DMS53 (cell line): ENCODE measurements at places on chromosomes 13 and 19.

DNA sequence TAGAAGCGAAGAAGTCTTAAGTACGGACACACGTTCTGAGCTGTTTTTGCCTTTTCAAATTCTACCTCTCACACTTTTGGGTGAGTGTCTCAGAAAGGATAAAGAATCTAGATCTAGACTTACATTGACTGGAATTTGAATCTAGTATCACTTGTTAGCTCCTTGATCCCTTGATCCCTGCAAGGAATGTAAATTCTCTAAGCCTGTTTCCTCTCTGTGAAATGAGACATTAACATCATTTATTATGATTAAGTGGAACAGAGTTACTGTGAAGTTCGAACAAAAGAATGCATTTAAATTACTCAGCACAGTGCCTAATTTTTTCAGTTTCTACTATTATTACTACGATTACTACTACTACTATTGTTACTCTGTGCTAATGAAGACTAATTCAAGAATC lies 86.6 kb upstream of the POSTN start:
- no peak for DNase-seq

- DNase-seq: peak; percentile 73
Measured at GRCh38 chr19:39474139-39474620, 6.5 kb upstream of the TIMM50 start.

- DNase-seq: no peak
Measured at GRCh38 chr13:101149735-101150384, 266.4 kb downstream of the NALCN start.

GRCh38 chr19:7391218-7391670 lies 42.5 kb downstream of the ARHGEF18 start:
- DNase-seq: peak; percentile 93

DNA sequence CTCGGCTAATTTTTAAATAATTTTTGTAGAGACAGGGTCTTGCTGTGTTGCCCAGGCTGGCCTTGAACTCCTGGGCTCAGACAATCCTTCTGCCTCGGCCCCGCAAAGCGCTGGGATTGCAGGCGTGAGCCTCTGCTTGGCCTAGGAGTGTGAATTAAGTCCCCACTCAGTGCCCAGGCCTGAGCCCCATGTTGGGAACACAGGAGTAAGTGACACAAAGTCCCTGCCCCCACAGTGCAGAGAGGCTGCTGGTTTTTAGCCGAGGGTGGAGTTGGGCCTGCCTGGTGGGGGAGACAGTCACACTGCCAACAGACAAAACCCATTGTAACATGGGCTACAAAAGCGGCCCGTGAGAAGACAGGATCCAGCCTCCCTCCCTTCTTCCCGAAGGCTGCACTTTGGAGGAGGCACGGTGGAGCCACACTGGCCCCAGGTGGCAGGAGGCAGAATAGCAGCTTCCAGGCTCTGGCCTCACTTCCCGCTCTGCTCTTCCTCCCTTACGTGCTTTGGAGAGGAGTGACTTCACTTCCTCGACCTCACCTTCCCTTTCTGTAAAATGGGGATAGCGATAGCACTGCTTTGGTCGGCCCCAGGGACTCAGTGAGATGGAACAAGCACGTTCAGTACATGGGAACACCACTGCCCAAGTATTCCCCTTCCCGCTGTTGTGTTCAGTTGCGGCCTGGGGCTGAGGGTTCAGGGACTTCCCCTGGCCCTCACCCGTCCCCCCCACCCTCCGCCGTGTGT lies 15.2 kb upstream of the EHD2 start:
- peak; percentile 91 for DNase-seq

DNA sequence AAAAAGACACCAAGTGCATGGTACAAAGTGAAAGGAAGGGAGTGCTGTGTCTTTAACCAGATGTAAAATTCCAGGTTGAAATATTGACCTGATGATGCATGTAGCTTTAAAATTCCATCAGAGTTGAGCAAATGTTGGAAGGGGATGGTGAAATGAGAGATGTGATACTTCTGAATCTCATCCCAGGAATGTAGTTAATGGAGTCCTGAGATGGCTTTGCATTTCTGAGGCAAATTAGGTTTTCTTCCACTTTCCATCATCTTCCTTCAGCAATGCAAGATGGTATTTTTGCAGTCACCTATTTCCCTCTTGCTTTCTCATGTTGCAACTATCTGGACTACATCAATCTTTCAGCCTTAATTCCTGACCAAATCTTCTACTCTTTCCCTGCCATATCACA lies 194.1 kb upstream of the MIR17HG start:
- no peak for DNase-seq

DNA sequence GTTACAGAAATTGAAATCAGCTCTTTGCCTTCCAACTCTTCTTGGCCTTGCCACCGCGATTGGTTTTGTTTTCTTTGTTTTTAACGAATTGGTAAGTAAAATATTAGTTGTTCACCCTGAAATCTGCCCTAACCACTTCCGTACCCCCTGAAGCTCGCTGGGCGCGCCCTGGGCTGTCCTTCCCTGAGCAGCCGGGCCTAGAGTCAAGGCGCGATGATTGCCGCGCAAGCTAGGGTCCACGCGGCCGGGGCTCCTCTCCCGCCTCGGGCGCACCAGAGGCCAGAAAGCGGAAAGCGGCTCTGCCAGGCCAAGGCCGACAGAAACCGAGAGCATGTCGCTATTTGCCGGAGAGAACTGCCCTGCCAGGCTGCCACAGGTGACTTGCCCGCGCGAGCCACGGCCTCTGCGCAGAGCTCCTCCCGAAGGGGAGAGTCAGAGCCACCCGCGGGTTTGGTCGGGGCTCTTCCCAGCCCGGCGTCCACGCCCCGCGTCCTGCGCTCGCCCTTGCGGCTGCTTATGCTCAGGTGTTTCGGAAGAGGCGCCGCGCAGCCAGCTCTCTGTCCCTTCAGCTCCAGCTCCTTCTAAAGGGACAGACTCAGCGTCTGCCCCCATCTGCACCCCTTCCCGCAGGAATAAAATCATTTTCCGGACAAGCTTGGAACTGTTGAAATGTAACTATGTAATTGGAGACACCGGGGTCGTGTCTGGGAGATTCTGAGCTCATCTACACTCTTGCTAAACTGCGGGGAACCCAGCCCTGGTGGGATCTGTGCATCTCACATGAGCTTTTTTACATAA lies 6.6 kb upstream of the CDX2 start:
- DNase-seq: peak; percentile 35

- DNase-seq: no peak
Measured at GRCh38 chr13:46544811-46545210, 8.2 kb upstream of the LRCH1 start.
